ENCODE measurements at places on chromosomes 16 and 17. TPM values are rescaled to one million over a fixed set of nuclear protein-coding genes. Genes with fewer than 3 reads are reported as not detected.

Gene NUP93
- 99.7 TPM for total RNA-seq

Gene OR1F1
- not detected for total RNA-seq

Gene ZP2
- total RNA-seq = not detected

Gene SLC5A2
- 0.40 TPM for total RNA-seq

Gene GP1BA
- not detected for total RNA-seq

Gene NPEPPS
- total RNA-seq = 65.7 TPM

Gene HSD11B2
- 1.8 TPM for total RNA-seq

Gene DHX40
- total RNA-seq = 40.1 TPM

Gene FOXC2
- total RNA-seq = 2.2 TPM

Gene CHST5
- total RNA-seq = 0.03 TPM

Gene PMP22
- total RNA-seq = 324 TPM

Gene CDRT15L2
- total RNA-seq = not detected

Gene ERN2
- total RNA-seq = not detected

Gene VPS9D1
- 3.6 TPM for total RNA-seq

Gene LDHD
- total RNA-seq = 0.55 TPM

Gene C17orf100
- total RNA-seq = 2.5 TPM

Gene WNT9B
- not detected for total RNA-seq

Gene SP6
- total RNA-seq = 3.0 TPM

Gene HOXB1
- total RNA-seq = not detected

Gene KRT39
- total RNA-seq = not detected

Gene USP7
- 81.4 TPM for total RNA-seq

Gene PYDC1
- total RNA-seq = not detected

Gene CDH5
- 0.17 TPM for total RNA-seq

Gene SLC6A2
- total RNA-seq = 0.05 TPM

Gene TK2
- 15.8 TPM for total RNA-seq

Gene PRSS27
- total RNA-seq = 1.0 TPM

Gene KRTAP2-3
- total RNA-seq = not detected

Gene RNF43
- total RNA-seq = 0.61 TPM

Gene RAB26
- total RNA-seq = 1.8 TPM

Gene DPEP1
- total RNA-seq = 1.5 TPM

Gene CCDC47
- total RNA-seq = 102 TPM

Gene CLEC18A
- not detected for total RNA-seq

Gene SOX15
- total RNA-seq = 0.72 TPM

Gene TMEM88
- 0.69 TPM for total RNA-seq

Measured in A549 treated with CpdA at 1 μM for 4 hours (cell line).